ENCODE measurements at places on chromosomes 13 and 19.

DNA sequence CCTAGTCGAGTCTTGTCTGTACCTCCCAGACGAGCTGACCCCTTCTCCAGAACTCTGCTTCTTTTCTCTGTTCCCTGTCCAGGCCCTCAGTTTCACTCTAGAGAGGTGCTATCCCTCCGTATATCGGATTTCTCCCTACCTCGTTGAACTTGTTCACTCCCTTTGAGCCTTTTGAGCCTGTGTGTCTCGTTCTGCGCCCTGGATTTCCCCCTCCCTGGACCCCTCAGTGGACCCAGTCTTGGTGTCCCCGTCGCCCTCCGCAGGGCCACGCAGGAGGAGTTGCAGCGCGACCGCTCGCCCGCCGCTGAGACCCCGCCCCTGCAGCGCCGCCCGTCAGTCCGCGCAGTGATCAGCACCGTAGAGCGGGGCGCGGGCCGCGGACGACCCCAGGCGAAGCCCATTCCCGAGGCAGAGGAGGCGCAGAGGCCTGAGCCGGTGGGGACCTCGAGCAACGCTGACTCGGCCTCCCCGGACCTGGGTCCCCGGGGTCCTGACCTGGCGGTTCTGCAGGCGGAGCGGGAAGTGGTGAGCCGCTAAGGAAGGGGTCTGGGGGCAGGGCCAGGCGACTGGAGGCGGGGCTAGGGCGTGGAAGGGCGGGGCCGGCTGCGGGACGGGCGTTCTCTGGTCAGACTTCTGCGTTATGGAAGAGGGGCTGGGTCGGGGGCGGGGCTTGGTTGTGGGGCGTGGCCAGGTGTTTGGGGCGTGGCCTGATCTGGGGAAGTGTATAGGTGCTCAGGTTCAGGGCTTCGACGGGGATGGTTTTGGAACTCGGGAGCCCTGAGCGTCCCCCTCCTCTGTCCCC lies 5.5 kb downstream of the EPS8L1 start:
- DNase-seq: peak; percentile 87
- peaks cover 67% of the 10 kb centered on the region for H3K27me3 ChIP-seq
- peaks cover 20% of the 10 kb centered on the region for H3K4me1 ChIP-seq
- H3K27ac ChIP-seq: no peak overlapping the region
- H3K36me3 ChIP-seq: no peaks in the 10 kb centered on the region
- peak overlapping the region; percentile 67 for H3K4me3 ChIP-seq

- peaks cover 32% of the 10 kb centered on the region for H3K4me1 ChIP-seq
- H3K4me3 ChIP-seq: no peak overlapping the region
- DNase-seq: no peak
- H3K36me3 ChIP-seq: peaks cover 4% of the 10 kb centered on the region
- H3K27me3 ChIP-seq: no peaks in the 10 kb centered on the region
- peak overlapping the region; percentile 66 for H3K27ac ChIP-seq
Observed at GRCh38 chr13:41008349-41008980, 10.7 kb downstream of the ELF1 start.

GRCh38 chr13:29065142-29065541 lies 245.0 kb downstream of the MTUS2 start:
- no peak overlapping the region for H3K4me3 ChIP-seq
- H3K36me3 ChIP-seq: no peaks in the 10 kb centered on the region
- no peaks in the 10 kb centered on the region for H3K27me3 ChIP-seq
- no peak overlapping the region for H3K27ac ChIP-seq
- DNase-seq: no peak
- no peaks in the 10 kb centered on the region for H3K4me1 ChIP-seq

- no peaks in the 10 kb centered on the region for H3K27me3 ChIP-seq
- H3K27ac ChIP-seq: peak overlapping the region; percentile 77
- DNase-seq: peak; percentile 60
Observed at GRCh38 chr13:110270507-110270906, 36.5 kb downstream of the COL4A1 start.
